ENCODE measurements at places on chromosomes 16 and 17.

DNA sequence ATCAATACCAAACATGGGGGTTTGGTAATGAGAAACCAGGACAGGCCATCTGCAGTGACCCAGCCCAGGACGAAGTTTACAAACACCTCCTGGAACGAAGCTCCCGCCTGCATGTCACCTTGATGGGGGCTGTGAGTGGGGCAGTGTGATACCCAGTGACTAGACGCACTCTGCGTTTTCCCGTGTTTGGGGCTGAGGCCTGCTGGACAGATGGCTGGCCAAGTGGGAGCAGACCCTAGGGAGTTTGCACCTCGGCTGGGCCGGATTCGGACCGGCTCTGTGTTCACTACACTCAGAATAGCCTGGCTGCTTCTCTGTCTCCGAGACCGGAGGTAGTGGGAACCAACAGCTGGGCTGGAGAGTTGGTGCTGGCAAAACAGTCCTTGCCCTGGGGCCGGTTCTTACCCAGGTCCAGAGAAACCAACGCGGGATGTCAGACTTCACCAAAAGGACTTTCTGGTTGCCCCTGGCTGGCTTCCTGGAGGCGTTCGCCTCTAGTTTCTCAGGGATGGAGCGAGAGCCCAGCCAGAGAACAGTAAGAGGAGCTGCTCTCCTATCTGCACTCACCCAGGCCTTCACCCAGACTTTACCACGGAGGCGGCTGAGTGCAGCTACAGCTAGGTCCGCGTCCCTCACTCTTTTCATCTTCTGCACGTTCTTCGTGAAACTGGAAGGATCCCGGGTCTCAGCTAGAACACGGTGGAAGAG lies 20.4 kb downstream of the CARHSP1 start:
- DNase-seq, result no peak

DNA sequence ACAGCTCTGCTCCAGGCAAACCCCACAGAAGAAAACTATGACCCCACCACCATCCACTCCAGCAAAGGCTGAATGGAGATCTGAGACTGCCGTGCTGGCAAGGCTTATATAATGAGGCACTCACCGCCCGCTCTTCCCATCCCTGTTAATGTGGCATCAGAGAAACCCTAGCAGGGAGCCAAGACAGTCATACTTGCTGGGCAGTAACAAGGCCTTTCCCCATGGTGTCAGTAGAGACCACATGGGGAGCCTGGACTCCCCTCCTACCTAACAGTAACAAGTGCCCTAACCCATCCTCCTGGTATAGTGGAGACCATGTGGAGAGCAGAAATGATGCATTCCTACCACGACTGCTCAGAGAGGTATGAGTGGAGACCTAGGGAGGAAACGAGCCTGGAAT lies 235.2 kb downstream of the C16orf78 start:
- no peak for DNase-seq

DNA sequence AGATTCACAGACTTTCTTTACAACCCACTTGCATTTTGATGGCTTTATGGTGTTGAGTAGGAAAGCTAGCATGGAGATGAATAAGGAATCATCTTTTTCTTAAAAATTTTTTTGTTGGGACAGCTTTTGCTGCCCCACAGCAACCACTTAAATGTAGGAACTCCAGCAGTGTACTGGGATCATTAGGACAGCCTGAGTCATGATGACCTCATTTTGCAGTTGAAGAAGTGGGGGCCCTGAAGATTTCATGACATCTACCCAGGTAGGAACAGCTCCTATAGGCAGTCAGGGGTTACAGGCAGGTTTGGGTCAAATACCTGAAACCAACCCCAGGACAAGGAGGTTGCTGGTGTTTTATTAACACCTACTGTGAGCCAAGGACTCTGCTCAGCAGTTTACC lies 2.1 kb downstream of the METTL22 start:
- DNase-seq, result no peak

DNA sequence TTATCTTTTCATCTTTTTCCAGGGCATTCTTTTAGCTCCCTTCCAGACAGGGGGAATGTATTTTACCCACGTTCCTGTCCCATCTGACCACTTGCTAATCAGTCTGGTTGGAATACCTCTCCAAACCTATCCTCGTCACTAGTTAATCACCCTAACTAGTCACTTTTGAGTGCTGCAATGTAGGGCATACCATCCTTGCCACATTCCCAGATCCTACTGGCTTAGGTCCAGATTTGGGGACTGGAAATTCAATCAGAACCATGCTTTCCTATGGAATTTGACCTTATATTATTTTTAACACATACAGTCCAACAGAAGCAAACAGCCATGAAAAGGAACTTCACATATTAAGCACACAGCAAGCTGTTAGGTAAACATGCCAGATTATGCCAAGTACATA lies 29.7 kb downstream of the NACA2 start:
- DNase-seq, result no peak

All from stimulated activated CD4-positive, alpha-beta T cell treated with anti-CD3 and anti-CD28 coated beads, Interleukin-12 subunit alpha, Interleukin-12 subunit beta, amount 100 ng/mL, for 48 hours (primary cell).